ENCODE measurements at places on chromosomes 2 and 18. TPM values are rescaled to one million over a fixed set of nuclear protein-coding genes. Genes with fewer than 3 reads are reported as not detected.

The HNRNPA3 gene
- total RNA-seq, result 62.2 TPM

- DNase-seq, result peak; percentile 88
Observed at GRCh38 chr2:108594132-108594981, 60.1 kb downstream of the LIMS1 start.

DNA sequence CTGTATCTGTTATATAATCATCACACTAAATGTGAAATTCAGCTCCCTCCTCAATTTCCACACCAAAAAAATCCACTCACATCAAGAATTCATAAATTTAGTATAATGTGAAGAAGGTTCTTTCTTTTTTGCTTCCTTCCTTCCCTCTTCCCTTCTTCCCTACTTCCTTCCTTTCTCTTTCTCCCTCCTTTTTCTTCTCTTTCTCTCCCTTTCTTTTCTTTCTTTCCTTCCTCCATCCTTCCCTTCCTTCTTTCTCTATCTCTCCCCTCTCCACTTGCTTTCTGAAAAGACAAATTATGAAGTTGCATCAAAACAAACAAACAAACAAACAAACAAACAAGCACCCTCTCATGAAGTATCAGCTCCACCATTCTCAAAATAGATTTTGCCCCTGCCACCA is 290.0 kb downstream of the PDE11A start:
- DNase-seq, result no peak

The CNTNAP5 gene
- total RNA-seq, result not detected

The DSG2 gene
- total RNA-seq, result 5.6 TPM
